ENCODE measurements at places on chromosomes 6 and 20.

GRCh38 chr6:21556511-21556910 lies 37.0 kb upstream of the SOX4 start:
- DNase-seq = no peak

DNA sequence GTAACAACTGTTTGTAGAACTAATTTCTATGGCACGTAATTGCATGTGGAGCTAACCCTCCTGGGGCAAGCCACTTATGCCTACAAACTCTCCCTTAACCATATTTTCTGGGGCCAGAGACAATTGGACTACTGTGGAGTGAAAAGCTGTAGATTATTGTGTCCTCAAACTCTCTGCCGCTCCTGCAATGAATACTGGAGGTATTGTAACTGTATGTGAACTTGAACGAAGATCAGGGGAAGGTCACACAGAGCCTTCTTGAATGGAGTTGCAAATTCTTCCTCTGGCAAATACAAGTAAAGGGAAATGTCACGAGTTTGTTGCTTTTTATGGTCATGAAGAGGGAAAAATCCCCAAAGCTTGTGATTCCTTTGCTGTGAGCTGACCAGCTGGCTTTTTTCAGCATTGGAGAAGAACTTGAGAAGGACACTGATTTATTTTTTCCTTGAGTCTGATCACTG lies 18.2 kb downstream of the AKAP12 start:
- no peak for DNase-seq

DNA sequence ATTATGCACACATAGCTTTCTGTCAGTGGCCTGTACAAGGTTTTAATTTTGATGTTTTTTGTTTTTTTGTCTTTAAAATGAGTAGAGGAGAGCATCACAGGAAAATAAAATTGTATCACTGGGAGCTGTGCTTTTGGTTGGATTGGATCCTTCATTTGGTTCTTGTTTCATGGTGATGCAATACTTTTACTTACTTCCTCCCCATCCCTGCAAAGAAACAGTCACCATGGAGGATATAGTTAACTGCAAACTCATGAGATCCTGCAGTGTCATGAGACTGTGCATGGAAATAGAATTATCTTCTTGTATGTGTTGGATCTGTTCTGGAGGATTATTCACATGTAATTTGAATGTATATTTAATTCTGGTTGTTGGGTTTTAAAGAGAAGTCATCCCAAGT lies 122.3 kb downstream of the JARID2 start:
- DNase-seq = peak; percentile 20

DNA sequence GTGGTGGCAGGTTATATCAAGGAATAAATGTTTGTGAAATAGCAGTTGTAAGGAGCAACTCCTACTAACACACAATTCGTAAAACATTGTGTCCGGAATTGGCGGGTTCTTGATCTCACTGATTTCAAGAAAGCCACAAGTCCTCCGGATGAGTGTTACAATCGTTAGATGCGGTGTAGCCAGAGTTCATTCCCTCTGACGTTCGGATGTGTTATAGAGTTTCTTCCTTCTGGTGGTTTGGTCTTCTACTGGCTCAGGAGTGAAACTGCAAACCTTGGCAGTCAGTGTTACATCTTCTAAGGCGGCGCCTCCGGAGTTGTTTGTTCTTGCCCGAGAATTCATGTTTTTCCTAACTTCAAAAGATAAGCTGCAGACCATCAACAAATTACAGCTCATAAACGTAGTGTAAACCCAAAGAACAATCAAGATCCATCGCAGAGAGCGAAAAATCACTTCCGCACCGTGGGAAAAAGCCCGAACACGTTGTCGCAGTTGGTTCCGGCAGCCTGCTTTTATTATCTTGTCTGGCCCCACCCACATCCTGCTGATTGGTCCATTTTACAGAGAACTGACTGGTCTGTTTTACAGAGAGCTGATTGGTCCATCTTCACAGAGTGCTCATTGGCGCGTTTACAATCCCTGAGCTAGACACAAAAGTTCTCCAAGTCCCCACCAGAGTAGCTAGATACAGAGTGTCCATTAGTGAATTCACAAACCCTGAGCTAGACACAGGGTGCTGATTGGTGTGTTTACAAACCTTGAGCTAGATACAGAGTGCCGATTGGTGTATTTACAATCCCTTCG lies 58.2 kb downstream of the TRIM27 start:
- peak; percentile 8 for DNase-seq

GRCh38 chr20:58310291-58310782 lies 822 bp downstream of the RAB22A start:
- peak; percentile 72 for DNase-seq

DNA sequence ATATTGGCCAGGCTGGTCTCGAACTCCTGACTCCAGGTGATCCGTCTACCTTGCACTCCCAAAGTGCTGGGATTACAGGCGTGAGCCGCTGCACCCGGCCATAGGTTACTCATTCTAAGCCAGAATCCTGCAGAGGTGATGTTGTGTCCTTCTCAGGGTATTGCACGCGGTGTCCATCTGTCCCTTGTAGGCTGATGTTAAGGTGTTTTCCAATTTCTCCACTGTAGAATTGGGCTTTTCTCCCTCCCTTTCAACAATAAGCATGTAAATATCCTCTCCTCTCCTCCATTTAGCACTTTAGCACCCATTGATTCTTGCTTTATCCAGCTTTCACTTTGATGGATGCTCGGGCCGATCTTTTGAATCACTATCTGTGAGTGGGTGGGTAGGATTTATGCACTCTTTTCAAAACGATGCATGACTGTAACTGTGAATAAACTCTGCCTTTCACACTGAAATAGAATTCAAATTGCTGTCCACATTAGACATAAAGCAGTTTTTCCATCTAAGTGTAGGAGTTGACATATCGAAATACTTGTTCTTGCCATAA lies 52.6 kb downstream of the ZBTB2 start:
- DNase-seq = no peak

DNA sequence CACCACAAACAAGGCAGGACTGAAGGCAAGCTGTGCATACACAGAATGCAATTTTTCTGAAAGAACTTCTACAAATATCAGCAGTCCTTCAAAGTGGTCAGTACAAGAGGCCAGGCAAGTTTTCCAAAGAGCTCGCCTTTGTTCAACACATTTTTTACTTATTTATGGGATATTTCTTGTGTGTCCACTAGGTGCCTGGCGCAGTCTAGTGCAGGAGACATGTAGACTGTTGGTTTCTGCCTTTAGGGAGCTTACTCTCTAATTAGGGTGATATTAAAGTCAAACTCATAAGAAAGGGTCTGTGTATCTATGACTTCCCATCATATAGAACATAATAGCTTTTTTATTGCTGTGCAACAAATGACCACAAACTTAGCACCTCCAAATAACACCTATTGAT lies 21.2 kb upstream of the VEGFA start:
- no peak for DNase-seq

GRCh38 chr6:49415358-49415757 lies 47.7 kb downstream of the MMUT start:
- no peak for DNase-seq

- peak; percentile 9 for DNase-seq
Measured at GRCh38 chr6:154197196-154197860, 158.3 kb downstream of the OPRM1 start.

DNA sequence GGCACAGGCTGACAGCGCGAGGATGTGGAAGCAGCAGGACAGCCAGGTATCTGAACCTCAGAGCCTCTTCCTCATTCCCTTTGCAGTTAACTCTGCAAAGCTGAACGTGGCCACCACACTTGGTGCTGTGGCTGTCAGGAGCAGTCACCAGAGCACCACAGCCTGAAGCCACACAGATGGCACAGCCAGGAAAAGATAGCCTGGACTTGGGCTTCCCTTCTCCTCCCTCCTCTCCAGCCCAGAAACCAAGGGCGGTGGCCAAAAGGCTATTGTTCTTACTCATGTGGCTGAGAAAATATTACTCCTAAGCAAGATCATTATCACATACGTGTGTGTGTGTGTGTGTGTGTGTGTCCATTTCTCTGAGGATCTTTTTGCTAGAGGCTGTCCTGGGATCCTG lies 39.8 kb downstream of the CD164 start:
- no peak for DNase-seq

- DNase-seq = peak; percentile 87
Measured at GRCh38 chr20:62929051-62929538, 2.8 kb upstream of the DIDO1 start.

- DNase-seq = peak; percentile 30
Measured at GRCh38 chr6:149614337-149614736, 34.2 kb downstream of the KATNA1 start.

- no peak for DNase-seq
Measured at GRCh38 chr6:143561105-143561704, 49.7 kb upstream of the FUCA2 start.

GRCh38 chr6:11730641-11731040 lies 48.0 kb downstream of the ADTRP start:
- no peak for DNase-seq

GRCh38 chr6:48957781-48958180 lies 505.3 kb downstream of the MMUT start:
- DNase-seq = peak; percentile 14

DNA sequence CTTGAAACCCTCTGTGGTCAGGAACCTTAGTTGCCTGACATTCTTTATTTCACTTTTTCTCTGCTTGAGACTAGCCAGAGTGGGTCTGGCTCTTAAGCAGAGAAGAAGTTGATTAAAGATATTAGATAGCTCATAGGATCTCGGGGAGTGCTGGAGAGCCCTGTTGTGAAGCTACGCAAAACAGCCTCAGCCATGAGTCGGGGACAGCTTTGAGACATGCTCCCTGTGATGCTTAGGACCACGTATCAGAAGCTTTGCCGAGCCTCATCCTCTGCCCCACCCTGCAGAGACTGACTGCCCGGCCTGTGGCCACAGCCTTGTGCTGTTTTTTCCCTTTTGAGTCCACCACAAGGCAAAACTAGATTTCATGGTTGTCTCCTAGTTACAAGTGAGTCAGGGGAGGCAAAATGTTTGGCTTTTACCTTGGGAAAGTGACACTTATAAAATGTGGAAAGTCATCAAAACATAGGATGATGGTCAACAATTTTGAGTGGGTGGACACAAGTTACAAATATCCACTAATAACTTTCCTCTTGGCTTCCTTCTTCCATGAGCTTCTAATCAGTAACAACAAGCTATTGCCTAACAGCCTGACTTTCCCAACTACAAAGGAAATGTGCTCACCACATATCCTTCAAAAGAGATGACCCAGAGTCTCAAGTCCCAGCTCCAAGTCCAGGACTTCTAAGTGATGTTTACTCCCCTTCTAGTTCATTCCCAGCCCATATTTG lies 108.4 kb downstream of the JAG1 start:
- peak; percentile 91 for DNase-seq

- DNase-seq = no peak
Measured at GRCh38 chr6:15800841-15801617, 138.2 kb upstream of the DTNBP1 start.

- no peak for DNase-seq
Measured at GRCh38 chr20:2692036-2692885, at the start of gene EBF4. TSS of gene EBF4 (plus strand) at chr20:2692780. CDS start at chr20:2693646, 866 bp downstream.

GRCh38 chr6:17167327-17167979 lies 65.6 kb downstream of the STMND1 start:
- DNase-seq = peak; percentile 49

GRCh38 chr6:145875496-145876211 lies 61.1 kb upstream of the FBXO30 start:
- DNase-seq = peak; percentile 12

DNA sequence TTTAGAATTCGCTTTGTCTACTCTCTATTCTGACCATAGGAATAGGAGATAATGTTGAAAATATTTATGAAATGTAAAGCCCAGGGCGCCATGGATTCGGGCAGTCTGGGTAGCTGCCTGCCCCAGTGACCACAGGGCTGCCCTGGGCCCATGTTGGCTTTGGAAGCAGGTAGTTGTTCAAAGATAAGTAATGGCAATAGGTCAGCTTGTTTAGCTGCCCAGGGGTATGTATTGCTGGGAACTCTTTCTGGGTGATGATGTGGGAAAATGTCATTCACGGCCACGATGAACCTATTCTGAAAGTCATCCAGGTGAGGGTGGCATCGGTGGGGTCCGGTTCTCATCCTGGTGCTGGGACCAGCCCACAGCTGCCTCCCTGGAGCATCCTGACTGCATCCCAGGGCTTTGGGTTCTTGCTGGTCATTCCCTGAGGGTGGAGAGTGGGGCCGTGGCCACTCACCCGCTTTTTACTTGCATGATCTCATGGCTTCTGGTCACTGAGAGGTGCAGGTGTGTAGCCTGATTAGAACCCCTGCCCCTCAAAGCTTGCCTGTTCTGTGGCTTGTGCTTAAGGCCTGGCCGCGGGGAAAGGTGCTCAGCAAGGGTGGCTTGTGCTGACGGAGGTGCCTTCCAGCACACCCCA lies 102.8 kb downstream of the ERMARD start:
- DNase-seq = no peak

DNA sequence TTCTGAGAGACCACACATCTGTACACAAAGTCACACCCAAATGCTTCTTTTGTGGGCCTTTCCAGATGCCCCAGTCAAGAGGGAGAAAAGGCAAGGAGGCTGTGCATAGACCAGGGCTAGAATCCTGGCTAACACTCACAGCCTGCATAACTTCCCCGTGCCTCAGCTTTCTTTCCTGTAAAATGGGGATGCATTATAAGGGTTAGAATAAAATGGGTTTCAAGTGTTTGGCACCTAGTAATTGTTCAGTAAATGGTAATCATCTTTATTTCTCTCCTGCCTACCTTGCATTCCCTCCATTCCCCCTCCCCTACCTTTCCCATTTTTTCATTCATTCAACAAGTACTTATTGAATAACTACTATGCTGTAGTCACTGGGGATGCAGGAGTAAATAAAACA lies 29.4 kb downstream of the UNC5CL start:
- no peak for DNase-seq

DNA sequence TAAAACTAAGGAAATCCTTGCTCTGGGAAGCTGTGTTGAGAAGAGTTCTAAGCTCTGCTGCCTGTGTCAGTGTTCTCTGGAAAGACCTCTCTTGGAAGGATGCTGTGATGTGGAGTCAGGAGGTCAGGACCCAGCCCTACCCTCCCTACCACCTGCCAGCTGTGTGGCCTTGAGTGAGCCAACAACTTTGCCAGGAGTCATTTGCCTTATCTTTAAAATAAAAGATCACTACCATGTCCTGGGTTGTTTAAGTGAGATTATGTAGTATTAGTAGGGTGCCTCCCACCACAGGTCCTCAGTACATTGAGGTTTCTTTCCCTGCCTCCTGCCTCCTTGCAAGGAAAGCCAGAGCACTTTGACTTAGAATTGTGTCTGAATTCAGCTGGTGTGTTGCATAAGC lies 64.9 kb downstream of the FOXO3 start:
- no peak for DNase-seq

DNA sequence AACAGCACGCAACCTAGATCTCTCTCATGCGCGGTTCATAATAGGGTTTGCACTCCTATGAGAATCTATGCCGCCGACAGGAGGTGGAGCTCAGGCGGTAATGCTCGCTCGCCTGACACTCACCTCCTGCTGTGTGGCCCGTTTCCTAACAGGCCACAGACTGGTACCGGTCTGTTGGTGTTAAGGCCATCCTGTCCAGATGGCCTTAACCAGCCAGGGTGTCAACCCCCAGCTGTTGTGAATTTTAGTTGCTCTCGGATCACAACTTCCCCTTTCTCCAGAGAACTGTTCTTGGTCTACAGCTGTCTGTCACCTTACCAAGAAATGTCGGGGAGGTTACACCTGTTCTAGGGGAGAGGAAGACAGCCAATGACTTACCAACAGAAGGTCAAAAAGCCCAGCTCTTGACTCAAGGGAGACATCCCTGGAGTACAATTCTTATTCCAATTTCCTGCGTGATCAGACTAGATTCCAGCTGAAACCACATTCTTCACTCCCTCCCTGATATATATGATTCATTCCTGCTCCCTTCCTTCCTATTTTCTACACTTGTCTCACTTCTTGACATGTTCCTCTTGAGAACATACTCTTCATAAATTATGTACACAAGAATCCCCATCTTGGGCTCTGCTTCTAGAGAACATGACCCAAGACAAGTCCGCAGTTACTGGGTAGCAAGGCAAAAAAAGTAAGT lies 23.1 kb upstream of the DNAAF9 start:
- no peak for DNase-seq
